ENCODE measurements at places on chromosomes 16 and 17.

DNA sequence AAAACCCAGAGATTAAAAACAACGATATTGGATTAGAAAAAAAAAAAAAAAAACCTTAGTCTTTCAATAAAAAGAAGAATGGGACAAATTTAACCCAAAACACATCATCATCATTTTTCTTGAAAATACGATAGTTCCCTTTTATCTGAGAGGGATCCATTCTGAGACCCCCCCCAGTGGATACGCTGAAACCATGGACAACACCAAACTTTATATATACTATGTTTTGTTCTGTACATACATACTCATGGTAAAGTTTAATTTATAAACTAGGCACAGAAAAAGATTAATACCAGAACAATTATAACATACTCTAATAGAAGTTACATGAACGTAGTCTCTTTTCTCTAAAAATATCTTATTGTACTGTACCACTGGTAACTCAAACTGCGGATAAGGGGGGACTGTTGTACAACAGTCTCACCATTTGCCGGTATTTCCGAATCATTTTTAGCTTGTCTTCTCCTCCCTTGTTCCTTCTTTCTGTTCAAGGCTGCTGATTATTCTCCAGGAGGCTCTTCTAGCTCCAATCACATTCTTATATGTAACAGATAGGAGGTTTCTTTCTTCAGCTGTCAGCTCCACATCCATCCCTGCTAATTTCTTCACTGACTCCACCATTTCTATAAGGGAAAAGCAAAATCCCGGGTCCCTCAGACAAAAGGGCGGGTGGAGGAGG is 37.0 kb downstream of the RNF135 start:
- DNase-seq: no peak

DNA sequence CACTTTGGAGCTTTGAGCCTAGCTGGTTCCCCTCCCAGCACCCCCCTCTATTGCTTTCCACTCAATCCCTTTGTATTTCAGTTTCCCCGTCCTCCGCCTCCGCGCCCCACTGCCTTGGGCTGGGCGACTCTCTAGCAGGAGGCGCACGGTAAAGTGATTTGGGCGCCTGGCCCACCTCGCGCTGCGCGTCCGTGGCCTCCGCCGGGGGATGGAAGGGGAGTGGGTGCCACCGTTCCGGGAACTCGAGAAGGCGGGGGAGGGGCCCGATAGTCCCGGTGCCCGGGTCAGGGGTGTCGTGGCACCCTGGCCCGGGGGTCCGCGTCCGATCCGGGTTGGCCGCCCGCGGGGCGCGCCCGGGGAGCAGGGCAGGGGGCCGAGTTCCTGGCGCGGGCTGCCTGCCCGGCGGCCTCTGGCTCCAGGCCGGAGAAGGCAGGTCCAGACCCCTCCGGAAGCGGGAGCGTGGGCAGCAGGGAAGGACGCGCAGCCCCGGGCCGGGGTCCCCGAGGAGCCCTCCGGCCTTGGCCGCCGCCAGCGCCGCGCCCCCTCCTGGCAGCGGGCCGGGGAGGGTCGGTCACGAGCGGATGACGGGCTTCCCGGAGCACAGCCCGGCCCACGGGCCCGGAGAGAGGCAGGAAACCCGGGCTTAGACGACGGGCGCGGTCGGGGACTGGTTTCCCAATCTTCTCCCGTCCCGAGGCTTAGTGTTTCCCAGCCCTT is 15.8 kb downstream of the MEOX1 start:
- peak; percentile 24 for DNase-seq

DNA sequence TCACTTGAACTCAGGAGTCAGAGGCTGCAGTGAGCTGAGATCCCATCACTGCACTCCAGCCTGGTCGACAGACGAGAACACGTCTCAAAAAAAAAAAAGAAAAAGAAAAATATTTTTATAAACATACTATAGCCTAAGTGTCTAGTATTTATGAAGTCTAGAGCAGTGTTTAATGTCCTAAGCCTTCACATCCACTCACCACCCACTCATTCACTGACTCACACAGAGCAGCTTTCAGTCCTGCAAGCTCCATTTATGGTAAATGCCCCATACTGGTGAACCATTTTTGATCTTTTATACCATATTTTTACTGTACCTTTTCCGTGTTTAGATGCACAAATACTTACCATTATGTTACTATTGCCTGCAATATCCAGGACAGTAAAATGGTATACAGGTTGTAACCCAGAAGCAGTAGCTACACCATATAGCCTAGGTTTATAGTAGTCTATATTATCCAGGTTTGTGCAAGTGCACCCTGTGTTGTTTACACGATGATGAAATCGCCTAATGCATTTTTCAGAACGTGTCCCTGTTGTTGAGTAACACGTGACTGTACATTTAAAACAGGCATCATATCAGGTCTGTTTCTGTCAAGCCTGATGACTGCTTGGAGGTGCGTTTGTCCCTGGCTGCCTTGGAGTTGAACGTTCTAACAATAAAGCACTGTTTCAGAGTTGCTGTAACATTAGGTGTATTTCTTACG is 10.1 kb downstream of the NUDT7 start:
- DNase-seq: no peak

DNA sequence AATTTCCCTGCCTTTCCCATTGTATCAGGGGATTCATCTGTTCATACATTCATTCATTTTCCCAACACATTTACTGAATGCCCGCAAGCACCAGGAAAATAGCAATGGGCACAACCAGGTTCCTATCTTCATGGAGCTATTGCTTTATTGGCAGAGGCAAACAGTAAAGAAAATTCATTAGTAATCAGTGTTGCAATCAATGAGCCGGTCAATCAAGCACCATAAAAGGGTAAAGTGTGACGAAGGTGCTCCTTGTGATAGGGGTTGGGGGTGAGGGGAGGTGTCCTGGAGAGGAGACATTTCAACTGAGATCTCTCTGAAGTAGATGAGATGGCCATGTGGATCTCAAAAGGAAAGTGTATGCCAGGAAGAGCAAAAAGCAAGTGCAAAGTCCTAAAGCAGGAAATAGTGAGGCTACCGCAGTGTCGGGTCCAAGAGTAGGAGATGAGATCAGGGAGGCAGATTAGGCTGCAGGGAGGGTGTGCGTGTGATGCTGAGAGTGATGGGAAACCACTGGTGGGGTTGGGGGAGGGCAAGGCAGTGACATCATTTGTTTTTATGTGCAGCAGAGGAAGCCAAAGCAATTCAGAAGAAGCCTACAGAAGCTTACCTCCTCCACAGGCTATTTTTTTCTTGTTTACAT is 28.4 kb downstream of the CDH13 start:
- peak; percentile 34 for DNase-seq

DNA sequence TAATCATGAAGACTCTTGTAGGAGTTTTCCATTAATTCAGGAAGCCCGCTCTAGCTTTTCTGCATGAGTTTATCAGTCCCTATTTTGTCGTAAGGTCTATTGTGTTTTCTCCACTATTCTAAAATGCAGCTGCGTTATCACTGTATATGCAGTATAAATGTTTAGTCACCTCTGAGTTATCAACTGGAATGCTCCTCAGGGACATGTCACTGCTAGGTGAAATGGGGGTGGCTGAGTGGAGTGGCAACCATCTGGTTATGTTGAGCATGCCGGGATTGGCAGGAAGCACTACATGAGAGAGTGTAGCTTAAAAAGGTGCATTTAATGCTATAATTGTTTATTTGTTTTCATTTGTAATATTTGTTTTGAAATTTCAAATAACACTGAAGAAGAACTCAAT is 285.2 kb upstream of the ELAC2 start:
- no peak for DNase-seq

GRCh38 chr17:4544135-4544950 is 10.8 kb downstream of the MYBBP1A start:
- DNase-seq: no peak

DNA sequence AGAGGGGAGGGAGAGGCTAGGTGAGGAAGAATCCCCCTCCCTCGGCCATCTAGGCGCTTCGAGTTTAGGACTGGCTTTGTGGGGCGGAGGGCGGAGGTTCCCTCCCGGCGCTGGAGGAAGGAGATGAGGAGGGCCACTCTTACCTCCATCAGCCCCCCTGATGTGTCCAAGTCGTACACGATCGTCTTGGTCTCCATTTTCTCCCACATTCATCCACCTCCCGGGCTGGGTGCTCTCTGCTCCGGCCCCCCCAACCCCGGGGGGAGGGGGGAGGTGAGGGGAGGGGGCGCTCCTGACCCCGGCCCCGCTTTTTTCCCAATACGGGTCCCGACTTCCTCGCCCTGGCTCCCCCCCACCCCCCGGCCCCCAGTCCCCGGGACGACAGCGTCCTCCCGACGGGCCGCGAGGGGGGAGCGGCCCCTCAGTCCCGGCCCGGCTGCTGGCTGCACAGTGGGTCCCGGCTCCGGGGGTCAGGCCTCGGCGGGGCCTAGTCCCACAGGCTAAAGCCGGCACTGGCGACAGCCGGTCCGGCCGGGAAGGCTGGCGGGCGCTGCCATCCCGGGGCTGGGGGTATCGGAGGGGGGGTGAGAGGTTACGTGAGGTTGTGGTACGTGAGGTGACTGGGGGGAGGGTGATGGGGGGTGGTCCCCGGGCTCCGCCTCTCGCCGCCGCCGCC is 428 bp downstream of the PHF12 start:
- no peak for DNase-seq

- DNase-seq: no peak
Observed at GRCh38 chr17:44889003-44889402, 10.2 kb downstream of the EFTUD2 start.

GRCh38 chr17:40354221-40355122 is 10.1 kb downstream of the GJD3 start:
- no peak for DNase-seq

DNA sequence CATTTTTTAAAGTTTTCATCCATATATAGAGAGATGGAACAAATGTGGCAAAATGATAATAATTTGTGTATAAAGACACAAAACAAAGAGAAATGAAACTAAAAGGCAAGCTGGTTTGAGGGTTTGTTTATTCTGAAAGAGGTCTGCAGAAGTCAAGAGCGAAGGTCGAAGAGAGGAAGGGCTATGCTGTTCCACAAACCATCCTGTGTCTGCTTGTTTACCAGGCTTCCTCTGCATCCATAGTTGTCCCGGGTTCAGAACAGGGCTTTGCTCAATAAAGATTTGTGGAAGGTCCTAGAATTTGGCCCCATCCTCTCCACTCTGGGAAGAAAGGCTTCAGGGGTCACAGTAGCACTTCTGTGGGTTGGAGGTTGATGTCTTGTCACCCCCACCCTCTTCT is 2.4 kb upstream of the MARVELD3 start:
- DNase-seq: no peak

DNA sequence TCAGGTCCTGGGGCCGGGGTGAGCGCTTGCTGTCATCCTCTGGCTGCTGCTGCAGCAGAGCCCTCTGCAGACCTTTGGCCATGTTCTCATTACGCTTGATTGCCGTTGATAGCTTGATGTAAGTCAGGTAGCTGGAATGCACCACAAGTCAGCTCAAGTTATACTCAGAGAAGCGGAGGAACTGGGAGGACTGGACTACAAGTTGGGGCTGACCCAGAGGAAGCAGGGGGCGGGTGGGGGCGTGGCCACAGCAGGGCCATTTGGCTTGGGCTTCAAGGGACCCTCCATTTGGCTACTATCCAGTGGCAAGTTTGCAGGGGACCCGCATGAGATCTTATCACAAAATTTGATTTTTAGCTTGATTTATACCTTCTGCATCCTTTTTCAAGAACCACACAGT is 19.0 kb upstream of the EVPL start:
- DNase-seq: no peak

- DNase-seq: no peak
Observed at GRCh38 chr16:4006397-4006999, 109.7 kb downstream of the ADCY9 start.

- no peak for DNase-seq
Observed at GRCh38 chr17:47776330-47777197, 43.5 kb downstream of the TBX21 start.

DNA sequence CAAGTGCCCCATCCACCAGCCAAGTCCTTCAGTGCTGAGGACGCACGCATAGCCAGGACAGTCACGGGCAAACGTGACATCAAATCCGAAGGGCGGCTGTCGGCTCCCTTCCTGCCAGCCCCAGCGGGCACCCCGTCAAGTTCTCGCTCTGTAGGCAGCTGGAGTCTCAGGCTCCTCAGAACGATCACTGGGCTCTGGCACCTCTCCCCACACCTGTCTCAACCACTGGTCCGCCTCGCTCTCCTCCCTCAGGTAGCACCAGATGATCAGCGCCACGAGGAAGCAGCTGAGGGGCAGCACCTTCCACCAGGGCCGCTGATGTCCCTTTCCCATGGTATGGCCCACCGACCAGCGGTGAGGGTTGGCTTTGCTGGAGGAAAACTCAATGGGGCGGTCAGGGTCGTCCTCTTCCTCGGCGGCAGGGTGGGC is 422 bp downstream of the UQCC4 start:
- no peak for DNase-seq

DNA sequence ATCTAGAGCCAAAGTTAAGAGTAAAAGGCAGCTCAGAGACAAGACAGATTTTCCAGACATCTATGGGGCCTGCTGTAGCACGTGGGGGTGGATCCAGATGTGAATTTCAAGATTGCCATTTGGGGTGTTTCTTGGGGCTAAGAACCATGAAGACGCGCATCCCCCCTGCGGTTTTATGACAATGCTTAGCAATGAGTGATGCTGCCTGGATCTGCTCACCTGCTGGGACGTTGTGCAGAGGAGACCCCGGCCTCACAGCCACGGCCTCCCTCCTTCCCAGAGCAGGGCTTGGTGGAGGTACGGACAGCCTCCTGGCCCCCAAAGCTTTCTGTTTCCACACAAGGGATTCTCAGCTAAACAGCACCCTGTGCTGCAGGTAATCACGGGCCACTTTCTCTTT is 151.5 kb upstream of the DYNLRB2 start:
- DNase-seq: no peak

DNA sequence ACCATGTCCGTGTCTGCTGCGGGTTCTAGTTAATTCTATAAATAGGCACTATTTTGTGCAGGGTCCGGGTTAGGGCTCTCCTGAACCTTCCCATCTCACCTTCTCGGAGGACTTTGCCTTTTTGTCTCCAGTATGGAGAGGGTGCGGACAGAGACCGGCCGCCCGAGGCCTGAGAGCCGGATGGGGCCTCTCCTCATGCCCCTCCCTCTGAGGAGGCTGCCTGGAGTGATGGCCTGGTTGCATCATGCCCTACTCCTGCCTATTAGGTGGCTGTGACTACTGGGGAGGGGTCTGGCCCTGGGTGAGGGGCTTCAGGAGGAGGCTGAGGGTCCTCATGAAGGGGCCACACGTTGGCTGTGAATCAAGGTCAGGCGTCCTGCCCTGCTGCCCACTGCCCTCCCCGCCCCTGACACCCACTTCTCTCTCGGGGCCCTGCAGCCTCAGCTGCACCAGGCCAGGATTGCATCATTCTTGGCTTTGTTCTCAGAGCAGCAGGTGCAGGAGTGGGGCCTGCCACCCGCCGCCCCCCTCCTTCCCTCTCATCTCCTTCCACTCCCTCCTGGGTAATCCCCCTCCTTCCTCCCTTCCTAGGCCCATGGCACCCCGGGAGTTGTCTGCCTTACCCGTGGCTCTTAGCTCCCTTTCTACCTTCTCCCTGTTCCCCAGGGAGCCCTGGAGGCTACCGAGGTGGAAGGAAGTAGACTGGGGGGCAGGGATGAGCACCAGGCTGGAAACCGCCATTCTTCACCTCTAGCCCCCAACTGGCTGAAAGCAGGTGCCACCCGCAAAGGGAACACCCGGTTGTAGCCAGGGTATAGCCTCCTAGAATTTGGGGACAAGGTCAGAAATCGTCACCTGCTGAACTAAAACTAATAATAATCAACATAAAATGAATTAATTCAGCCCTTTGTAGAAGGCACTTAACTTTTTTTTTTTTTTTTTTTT is 12.7 kb upstream of the ARHGAP23 start:
- DNase-seq: no peak

- peak; percentile 90 for DNase-seq
Observed at GRCh38 chr16:57984443-57985203, 13.7 kb upstream of the CNGB1 start.

GRCh38 chr17:78839762-78840529 is 668 bp downstream of the USP36 start:
- DNase-seq: peak; percentile 41

Data from stimulated activated CD4-positive, alpha-beta T cell treated with anti-CD3 and anti-CD28 coated beads, Interleukin-1b, Interleukin-23, amount 100 ng/mL, for 4 hours (primary cell).